Vagina (tissue), 2 donors: ENCODE measurements at places on chromosomes 6 and 20.

DNA sequence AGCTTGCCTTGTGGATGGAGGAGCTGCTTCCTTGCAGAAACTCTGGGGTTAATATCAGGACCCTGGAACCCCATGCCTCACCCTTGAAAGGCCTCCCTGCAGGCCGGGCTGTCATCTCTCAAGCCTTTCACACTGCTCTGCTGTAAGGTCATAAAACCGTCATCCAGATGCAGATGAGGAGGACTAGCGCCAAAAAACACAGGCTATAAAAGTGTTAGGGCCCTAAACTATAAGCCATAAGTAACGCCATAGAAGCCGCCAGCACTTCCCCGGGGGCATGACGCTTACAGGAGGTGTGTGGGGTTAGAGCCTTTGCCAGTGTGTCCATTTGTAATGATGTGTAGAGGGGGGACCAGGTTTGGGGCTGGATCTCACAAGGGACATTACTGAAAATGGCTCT, 47.6 kb downstream of the CDH4 start:
- no peak overlapping the region for H3K4me3 ChIP-seq
- no peak for DNase-seq
- no peak overlapping the region for H3K27ac ChIP-seq
- H3K4me1 ChIP-seq = no peaks in the 10 kb centered on the region
- no peaks in the 10 kb centered on the region for H3K27me3 ChIP-seq

DNA sequence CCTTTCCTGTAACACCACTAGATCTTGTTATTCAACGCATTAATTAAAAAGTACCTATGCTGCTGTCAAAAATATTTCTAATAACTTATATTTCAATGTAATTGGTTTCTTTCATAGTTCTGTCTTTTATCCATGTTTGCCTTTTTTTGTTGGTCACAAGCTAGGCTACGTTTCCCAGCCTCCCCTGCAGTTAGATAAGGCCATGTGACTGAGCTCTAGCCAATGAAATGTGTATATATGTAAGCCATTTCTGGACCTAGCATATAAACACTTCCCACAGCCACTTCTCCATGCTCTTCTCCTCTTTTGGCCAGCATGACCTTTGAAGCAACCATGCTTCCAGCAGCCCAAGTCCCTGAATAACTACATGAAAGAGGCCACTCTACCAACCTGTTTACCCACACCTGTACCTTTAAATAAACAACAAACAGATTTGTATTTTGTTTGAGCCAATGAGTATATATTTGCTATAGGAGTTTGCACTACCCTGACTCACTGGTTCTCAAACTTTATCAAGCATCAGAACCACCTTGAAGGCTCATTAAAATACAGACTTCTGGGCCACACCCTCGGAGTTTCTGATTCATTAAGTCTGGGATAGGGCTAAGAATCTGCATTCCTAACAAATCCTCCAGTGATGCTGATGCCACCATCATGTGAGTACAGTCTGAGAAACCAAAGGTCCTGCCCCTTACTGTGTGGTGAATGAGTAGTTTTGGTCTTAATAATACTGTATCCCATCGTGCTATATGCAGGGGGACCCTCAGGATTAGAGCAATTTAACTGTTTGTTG, 45.6 kb upstream of the BEND6 start:
- H3K27me3 ChIP-seq = no peaks in the 10 kb centered on the region
- H3K4me3 ChIP-seq = no peak overlapping the region
- no peak for DNase-seq

- no peaks in the 10 kb centered on the region for H3K27me3 ChIP-seq
- peaks cover 67% of the 10 kb centered on the region for H3K4me1 ChIP-seq
- H3K4me3 ChIP-seq = no peak overlapping the region
These were observed 29.0 kb downstream of the MAP3K5 start for GRCh38 chr6:136763255-136763654.

- H3K4me1 ChIP-seq = peaks cover 98% of the 10 kb centered on the region
- H3K36me3 ChIP-seq = no peaks in the 10 kb centered on the region
- peak overlapping the region; percentile 97 for H3K27ac ChIP-seq
- no peak for DNase-seq
These were observed 5.9 kb downstream of the TEAD3 start for GRCh38 chr6:35490821-35491557.

DNA sequence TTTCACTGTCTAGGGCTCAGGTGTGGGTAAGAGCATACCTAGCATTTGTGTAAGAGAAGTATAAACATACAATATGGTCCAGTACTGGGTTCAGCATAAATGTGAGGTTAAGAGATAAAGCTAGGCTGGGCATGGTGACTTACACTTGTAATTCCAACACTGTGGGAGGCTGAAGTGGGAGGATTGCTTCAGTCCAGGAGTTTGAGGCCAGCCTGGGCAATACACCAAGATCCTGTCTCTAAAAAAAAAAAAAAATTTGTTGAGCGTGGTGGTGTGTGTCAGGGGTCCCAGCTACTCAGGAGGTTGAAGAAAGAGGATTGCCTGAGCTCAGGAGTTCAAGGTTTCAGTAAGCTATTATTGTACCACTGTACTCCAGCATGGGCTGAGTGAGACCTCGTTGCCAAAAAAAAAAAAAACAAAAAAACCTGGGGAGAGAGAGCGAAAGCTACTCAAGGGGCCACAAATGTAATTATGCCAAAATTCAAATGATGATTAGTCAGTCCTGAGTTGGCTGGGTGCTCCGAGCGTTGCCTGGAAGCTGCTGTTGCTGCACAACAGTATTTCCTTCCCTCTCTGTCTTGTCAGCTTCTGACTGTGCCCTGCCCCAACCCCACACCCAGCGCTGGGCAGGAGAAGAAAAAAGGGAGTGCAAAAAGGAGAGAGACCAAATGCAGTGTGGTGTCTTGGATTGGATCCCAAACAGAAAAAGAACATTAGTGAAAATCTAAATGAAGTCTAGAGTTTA, 24.0 kb downstream of the CMTR1 start:
- H3K27ac ChIP-seq = no peak overlapping the region
- no peaks in the 10 kb centered on the region for H3K27me3 ChIP-seq
- no peaks in the 10 kb centered on the region for H3K4me1 ChIP-seq
- DNase-seq = no peak
- no peaks in the 10 kb centered on the region for H3K36me3 ChIP-seq

- peaks cover 34% of the 10 kb centered on the region for H3K4me1 ChIP-seq
- H3K4me3 ChIP-seq = no peak overlapping the region
- no peaks in the 10 kb centered on the region for H3K36me3 ChIP-seq
- no peak overlapping the region for H3K27ac ChIP-seq
These were observed 12.7 kb upstream of the BAK1 start for GRCh38 chr6:33592595-33593413.

DNA sequence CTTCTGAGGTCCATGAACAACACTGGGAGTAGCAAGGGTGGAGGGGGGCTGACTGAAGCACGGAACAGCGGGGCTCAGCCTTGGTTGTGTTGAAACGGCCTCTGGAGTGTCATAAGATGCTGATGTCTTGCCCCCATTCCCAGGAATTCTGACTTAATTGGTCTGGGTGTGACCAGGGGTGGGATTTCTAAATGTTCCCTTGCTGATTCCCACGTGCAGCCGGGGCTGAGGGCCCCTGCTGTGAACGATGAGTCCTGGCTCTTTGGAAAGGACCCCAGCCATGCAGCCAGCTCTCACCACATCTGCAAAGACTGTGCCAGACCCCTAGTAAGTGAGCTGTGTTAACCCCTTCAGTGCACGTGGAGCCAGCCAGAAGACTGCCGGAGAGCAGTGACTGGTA, 28.6 kb upstream of the FAM50B start:
- no peaks in the 10 kb centered on the region for H3K27me3 ChIP-seq
- DNase-seq = no peak
- H3K36me3 ChIP-seq = no peaks in the 10 kb centered on the region
- H3K4me1 ChIP-seq = peaks cover 47% of the 10 kb centered on the region
- H3K27ac ChIP-seq = peak overlapping the region; percentile 57
- H3K4me3 ChIP-seq = no peak overlapping the region
